ENCODE measurements at places on chromosomes 7 and 10. TPM values are rescaled to one million over a fixed set of nuclear protein-coding genes. Genes with fewer than 3 reads are reported as not detected.

GRCh38 chr10:77633376-77633775, 4.2 kb downstream of the KCNMA1 start:
- DNase-seq = no peak

GRCh38 chr10:15267496-15267895, 99.0 kb upstream of the NMT2 start:
- no peak for DNase-seq

DNA sequence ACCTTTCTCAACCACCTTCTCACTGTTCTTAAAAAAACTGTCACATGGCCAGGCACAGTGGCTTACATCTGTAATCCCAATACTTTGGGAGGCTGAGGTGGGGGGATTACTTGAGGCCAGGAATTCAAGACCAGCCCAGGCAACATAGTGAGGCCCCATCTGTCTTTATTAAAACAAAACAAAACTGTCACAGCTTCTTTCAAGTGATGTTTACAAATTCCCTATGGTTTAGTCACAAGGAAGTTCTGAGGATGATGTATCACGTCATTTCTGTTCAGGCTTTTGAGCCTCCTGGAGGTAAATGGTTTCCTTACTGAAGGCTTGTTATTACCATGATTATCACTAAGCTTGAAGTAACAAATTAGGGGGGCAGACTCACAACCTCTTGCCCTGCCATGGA, 186.2 kb downstream of the CFTR start:
- DNase-seq = no peak

IRF5 gene
- total RNA-seq = 3.7 TPM

DNA sequence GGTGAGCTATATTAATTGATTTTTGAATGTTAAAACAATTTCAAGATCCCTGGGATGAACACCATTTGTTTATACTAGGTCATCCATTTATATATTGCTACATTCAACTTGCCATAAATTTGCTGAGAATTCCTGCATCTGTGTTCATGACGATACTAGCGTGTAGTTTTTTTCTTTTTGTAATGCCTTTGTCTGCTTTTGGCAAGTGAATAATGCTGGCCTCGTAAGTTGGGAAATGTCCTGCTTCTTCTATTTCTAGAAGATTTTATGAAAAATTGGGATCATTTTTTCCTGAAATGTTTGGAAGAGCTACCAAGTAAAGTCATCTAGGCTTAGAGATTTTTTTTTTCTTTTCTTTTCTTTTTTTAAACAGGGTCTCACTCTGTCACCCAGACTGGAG, 12.9 kb upstream of the MEST start:
- no peak for DNase-seq

DNA sequence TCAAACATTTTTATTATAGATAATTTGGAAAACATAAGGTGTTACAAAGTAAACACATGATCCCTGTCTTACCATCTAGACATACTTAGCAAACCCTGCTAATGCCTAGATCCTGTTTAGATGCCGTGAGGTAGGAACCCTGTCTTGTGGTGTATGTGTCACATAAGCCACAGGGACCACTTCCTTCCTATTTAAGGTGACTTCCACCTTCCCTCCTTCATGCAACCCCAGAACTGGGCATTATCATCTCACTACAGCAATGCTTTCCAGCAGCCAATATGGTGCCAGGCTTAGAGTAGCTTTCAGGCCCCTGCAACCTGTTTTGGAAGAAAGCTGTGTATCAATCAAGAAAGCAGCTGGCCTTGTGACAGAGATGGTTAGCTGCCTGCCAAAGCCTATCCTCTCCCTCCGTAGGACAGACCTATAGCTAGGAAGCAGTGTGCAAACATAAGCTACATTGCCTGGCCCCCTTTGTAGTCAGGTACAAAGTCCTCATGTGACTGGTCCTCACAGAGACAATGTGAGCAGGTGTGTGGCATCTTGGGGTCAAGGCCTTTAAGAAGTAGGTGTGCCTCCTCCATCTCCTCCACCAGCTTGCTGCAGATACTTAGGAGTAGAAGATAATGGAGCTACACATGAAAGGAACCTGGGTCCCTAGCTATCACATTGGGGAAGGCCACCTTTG, 146.8 kb downstream of the SPAG6 start:
- no peak for DNase-seq

SRRM3 gene
- total RNA-seq = 9.2 TPM

ARF5 gene
- total RNA-seq = 196 TPM

GRCh38 chr7:30851651-30852307, 59.9 kb upstream of the AQP1 start:
- peak; percentile 13 for DNase-seq

SLIT1 gene
- 1.7 TPM for total RNA-seq

DNA sequence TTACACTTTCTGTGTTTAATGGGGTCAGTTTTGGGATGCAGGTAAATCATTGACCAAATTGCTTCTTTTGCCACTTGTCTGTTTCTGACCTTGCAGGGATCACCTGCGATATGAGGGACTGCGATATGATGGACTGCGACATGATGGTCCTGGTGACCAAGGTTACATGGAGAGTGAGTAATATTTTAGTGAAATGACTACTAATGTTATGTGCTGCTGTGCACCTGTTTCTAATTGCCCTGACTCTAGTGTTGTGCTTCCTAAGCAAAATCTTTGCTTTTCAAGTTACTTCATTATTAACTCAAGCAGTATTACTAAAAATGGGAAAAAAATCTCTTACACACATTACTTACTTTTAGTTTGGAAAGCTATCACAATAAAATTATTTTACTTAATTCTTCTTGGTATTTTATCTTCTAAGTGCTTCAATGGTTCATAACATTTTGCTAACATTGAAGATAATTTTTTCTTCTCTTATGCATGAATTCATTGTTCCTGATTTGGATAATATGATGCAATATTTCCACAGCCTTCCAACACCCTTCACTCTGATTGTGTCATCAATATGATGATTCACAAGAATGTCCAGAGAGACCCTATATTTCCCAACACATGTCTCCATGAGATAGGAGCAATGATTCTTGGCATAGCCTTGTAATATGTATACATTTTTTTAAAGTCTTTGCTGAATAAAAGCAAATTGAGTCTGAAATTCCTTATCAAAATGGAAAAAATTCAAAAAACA, 306.2 kb upstream of the AKR1E2 start:
- no peak for DNase-seq

DNA sequence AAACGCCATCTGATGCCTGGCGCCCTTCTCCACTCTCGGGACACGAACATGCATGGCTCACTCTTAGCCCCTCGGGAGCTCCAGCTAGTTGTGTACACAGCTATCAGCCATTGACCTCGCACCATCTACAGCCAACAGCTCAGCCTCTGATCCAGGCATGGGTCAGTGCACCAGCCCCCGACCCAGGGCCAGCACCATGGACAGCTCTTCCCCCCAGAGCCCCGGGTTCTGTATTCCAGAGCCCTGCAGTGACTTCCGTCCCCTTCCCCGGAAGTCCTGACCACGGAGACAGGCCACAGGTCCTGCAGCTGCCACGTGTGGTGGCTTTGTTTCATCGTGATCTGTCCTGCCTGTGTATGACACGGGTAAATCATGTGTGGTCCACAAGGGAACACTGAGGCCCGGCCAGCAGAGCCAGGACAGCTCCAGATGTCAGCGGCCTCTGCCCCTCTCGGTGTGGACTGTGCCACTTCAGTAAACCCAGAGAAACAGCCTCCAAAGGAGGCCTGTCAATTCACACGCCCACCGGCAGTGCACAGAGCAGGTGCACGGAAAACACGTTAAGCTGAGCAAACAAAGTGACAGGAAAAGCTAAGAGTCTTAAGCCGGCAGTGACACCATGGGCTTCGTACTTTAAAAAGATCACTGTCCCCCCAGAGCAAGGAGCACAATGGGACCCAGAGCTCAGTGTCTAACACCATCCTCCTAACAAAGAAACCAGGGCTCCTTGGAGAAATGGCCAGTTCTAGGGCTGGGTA, 13.0 kb downstream of the STK32C start:
- peak; percentile 69 for DNase-seq

MAD1L1 gene
- total RNA-seq = 59.3 TPM

GRCh38 chr10:59126991-59127390, 49.5 kb upstream of the PHYHIPL start:
- no peak for DNase-seq

GRCh38 chr10:32341596-32341995, 5.4 kb downstream of the EPC1 start:
- no peak for DNase-seq

CCAR1 gene
- 118 TPM for total RNA-seq

CAV1 gene
- total RNA-seq = 16.0 TPM

MYL7 gene
- 2.4 TPM for total RNA-seq

DNA sequence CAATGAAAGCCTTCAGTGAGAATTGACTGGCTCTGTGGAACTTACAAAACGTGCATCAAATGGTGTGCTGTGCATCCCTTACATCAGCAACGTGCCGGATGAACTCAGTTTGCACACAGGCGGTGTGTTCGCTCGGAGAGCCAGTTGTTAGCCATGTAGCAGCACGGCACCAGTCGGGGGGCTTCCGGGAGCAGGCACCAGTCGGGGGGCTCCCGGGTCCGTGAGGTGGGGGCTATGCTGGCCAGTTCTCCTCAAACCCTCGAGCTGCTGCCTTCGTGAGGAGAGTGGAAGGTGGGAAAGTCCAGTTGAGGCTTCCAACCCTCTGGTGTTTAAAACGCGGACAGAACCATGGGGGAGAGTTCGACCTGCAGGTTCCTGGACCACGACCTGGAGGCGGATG, 34.9 kb upstream of the UTF1 start:
- no peak for DNase-seq
